ENCODE measurements at places on chromosomes 4 and X. TPM values are rescaled to one million over a fixed set of nuclear protein-coding genes. Genes with fewer than 3 reads are reported as not detected.
A peak's percentile ranks its signal among the peaks of the same experiment; 100 is the strongest.

The HHIP gene
- total RNA-seq: 9.7 TPM

The SPANXD gene
- not detected for total RNA-seq

The GAB3 gene
- 2.5 TPM for total RNA-seq

- no peak overlapping the region for H3K27ac ChIP-seq
- no peaks in the 10 kb centered on the region for H3K36me3 ChIP-seq
- no peaks in the 10 kb centered on the region for H3K27me3 ChIP-seq
- H3K4me1 ChIP-seq: no peaks in the 10 kb centered on the region
- no peak for DNase-seq
- H3K4me3 ChIP-seq: no peak overlapping the region
Observed at GRCh38 chr4:152220201-152220666, 315.7 kb downstream of the FBXW7 start.

DNA sequence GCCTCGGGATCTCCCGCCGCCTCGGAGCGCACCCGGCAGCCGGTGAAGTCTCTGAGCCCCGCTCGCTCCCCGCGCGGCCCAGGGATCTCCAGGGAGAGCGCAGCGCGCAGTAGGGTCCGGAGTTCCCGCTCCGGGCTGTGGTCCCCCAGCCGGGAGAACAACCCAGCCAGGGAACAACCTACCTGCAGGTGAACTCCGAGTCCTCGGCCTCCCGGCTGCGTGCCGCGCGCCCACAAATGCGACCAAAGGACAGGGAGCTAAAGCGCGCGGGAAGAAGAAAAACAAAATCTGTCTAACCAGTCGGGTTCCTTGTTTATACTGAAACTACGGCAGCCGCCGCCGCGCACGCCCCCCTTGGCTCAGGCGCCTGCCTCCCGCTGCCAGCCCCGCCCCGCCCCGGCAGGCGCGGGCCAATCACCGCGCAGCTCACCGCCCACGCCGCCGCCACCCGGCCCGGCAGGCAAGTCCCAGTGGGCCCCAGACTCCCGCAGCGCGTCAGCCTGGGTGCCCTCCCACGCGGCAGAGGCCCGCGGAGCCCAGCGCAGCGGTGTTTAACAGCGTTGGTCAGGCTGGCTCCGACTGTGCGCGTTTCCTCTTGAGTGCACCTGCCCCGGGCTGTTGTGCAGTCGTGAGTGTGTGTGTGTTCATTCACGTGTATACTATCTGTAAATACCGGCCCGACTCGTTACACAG is at the start of gene RASGEF1B:
TSS of gene RASGEF1B (minus strand) at position 320 of the 693 bp plus-strand sequence. CDS start 12,399 bp downstream, outside the sequence.
- peak within 1 kb of the TSS; percentile 98 for H3K27ac ChIP-seq
- no peaks in the 10 kb centered on the region for H3K27me3 ChIP-seq
- no peaks in the 10 kb centered on the region for H3K36me3 ChIP-seq
- peaks cover 29% of the 10 kb centered on the region for H3K4me1 ChIP-seq
- peak; percentile 91 for DNase-seq

- no peak overlapping the region for H3K4me3 ChIP-seq
- no peak overlapping the region for H3K27ac ChIP-seq
- DNase-seq: no peak
- H3K36me3 ChIP-seq: no peaks in the 10 kb centered on the region
- H3K27me3 ChIP-seq: no peaks in the 10 kb centered on the region
Observed at GRCh38 chr4:74953647-74954046, 20.7 kb downstream of the PARM1 start.

GRCh38 chrX:150146271-150146896 is 208.1 kb upstream of the EOLA2 start:
- no peaks in the 10 kb centered on the region for H3K4me1 ChIP-seq
- H3K27me3 ChIP-seq: no peaks in the 10 kb centered on the region
- no peak for DNase-seq
- H3K27ac ChIP-seq: no peak overlapping the region

DNA sequence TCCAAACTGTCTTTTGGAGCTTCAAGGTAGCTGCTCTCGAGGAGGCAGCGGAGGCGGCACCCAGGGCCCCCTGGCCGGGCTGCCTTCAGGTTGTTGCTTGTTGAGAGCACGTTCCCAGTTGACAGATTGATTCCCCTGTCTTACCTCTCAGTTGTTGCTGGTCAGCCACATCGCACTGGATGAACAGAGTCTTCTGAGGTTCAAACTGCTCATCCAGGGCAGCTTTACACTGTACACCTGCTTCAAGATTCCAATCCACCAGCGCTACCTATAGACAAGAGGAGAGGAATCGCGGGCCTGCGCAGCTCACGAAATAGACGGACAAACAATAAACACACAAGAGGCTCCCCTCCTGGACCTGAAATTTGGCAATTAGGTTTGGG is 497 bp downstream of the HPGD start:
- no peaks in the 10 kb centered on the region for H3K4me1 ChIP-seq
- peak overlapping the region; percentile 76 for H3K4me3 ChIP-seq
- H3K36me3 ChIP-seq: no peaks in the 10 kb centered on the region
- peak overlapping the region; percentile 95 for H3K27ac ChIP-seq
- DNase-seq: no peak

The P2RY4 gene
- total RNA-seq: 0.28 TPM
